ENCODE measurements at places on chromosomes 7 and 10.

- no peak for DNase-seq
These were observed 166.3 kb upstream of the LANCL2 start for GRCh38 chr7:55198634-55199392.

DNA sequence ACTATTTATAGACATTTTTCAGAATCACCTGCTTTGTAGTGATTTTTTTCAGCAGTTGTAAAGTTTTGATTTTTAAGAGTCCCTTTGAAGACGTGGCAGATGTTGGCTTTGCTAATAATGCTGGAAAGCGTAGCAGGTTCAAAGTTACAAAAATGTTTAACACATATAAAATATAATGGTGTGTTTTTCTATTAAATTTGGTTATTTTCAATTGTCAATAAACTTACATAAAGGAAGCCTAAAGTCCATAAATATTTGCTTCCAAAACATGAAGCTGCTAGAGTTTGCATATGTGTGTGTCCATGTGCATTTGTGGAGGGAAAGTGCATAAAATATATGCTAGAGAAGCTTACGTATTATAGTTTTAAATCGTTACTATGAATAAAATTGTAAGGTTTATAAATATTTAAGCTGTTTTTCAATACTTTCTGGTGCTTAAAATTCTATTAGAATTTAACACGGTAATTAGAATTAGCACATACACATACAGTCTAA lies 3.7 kb downstream of the MEOX2 start:
- no peak for DNase-seq

GRCh38 chr7:22934473-22935065 lies 79.4 kb downstream of the HYCC1 start:
- DNase-seq = no peak

- DNase-seq = no peak
These were observed 62.1 kb upstream of the PRSS58 start for GRCh38 chr7:142319970-142320369.

DNA sequence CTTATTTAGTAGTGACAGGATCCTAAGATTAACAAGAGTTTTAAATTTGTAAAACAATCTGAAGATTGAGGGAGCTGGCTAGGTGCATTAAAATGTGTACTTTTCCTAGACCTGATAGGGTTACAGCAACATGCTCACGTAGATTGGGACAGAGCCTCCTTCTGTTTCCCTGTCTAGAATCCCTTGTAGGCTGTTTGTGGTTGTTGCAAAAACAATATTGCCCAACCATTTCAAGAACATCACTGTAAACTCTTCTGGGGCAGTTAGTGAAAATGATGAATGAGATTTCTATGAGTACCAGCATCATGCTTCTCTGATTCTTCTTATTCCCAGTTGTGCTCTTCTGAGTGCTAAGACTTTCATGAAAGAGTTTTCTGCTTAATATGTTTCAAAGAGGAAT lies 14.7 kb upstream of the CPED1 start:
- no peak for DNase-seq

DNA sequence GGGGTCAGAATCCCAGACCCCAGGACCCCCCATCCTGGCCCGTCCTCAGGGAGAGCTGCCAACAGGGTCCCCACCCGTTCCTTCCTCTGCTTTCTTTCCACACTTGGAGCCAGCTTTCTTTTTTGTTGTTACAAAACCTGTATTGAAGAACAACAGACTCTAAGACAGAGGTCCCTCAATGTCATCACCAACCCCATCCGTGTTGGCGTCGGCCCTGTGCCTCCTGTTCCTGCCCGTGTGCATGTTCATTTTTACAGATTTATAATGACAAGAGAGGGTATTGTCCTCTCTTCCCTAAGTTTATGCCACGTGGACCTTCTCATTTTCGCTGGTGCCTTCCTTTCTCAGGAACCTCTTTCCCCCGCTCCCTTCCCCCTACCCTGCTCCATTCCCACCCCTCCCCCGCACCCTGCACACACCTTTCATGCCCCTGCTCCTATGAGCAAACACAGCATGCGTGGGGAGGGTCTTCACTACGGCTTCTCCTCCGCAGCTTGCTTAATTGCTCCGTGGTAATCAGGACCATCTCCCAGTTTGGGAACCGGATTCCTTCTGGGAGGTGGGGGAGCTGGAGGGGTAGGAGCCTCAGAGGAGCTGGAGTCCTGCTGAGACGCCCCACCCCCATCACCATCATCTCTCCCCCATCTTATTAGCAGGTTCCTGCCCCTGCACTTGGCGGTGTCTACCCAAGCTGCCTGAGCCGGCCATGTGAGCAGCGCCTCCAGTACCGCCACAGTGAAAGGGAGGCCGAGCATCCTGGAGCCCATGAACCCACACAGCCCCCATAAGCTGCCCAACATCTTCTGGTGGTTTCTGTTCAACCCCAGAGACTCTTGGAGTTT lies 88.0 kb upstream of the INSIG1 start:
- no peak for DNase-seq

DNA sequence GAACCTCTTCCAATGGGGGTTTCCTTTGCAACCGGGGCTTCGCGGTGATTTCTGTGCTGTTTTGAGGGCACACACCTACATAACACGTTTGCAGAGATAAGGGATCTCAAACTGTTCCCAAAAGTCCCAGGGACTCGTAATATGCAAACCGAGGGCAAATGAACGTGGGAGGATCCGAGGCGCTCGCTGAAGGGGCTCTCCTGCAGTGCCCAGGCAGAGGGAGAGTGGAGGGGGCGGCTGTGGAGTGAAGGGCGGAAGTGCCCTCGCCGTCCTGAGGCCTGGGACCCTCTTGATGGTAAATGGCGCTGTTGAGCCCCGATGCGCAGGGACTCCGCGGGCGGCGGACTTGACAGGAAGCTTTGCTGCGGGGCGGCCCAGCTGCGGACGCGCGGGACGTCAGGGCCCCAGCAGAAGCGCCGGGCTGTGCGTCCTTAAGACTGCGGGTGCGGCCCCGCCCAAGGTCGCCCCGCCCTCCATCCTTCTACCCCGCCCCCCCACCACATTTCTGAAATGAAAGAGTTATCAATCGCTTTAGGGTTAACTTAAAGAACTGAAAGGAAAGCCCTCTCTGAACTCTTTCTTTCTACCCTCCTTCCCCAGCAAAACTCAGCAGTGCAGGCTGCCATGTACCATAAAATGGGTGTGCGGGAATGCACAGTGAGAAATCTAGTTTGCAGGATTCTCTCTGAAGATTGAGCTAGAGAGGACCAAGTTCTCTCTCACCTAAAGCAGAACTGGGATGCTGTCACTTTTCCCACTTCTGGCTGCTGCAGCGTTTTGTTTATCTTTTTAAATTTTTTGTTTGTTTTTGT lies 151.8 kb upstream of the YAE1 start:
- no peak for DNase-seq

DNA sequence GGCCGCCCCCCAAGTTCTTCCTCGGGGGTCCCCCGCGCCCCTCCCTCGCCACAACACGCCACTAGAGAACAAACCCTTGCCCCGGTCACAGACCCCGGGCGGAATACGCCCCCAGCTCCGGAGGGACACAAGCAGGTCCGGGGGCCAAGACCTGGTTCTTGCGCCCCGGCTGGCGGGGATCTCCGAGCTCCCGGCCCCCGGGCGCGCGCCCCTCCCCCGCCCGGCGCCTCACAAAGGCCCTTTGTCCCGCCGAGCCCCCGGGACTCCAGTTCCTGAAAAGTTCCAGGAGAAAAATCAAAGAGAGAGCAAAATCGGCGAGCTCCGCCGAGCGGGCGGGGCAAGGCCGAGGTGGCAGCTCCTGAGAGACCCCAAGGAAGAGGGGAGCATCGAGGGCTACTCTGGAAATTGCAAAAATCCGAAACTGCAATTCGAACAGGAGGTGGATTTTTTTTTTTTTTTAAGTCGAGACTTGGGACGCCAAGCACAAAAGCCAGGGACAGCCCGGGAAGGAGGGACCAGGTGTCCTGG lies 4.0 kb downstream of the TNRC18 start:
- no peak for DNase-seq

- DNase-seq = no peak
These were observed 24.3 kb upstream of the PDE1C start for GRCh38 chr7:32094516-32094915.

DNA sequence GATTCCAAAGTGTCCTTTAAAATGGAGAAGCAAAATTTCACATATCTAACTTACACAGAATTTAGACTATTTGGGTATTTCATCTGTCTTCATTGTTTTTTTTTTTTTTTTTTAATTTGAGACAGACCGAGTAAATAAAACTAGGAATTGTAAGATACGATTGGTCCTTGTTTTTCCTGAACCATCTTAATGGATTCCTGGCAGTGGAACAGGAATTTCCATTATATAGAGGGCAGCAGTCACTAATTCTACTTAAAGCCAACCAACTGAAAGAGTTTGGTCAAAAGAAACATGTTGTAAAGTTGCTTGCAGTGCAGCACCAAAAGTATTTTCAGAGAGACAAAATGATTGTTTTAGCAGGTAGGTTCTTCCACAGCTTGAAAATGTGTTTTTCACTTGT lies 72.5 kb upstream of the HGF start:
- DNase-seq = no peak

All from tibial artery (tissue), 4 donors.